Activated CD4-positive, alpha-beta T cell treated with anti-CD3 and anti-CD28 coated beads, Interleukin-2, amount 50 U/mL, for 1 hour (primary cell): ENCODE measurements at places on chromosomes 3 and 15.
A peak's percentile ranks its signal among the peaks of the same experiment; 100 is the strongest.

DNA sequence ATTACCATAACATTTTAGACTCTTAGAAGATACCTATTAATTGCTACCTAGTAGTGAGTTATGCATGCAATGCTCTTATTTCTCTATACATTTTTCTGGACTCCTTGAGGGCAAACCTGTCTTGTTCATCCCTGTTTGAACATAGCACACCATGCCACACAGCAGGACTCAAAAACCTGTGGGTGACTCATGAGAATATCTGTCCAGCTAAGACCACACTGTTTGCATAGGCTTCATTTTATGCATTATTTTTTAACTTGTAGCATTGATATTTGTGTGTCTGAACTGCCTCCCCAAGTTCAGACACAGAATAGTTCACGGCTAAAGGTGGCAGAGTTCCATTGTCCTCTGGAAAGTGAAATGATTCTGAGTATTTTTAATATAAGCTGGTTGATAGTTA lies 1.8 kb downstream of the LMCD1 start:
- no peak for DNase-seq

- DNase-seq: no peak
These were observed 926.6 kb downstream of the EPHA3 start for GRCh38 chr3:90034038-90034437.

- DNase-seq: no peak
These were observed 341.1 kb upstream of the NR2F2 start for GRCh38 chr15:95989392-95989791.

DNA sequence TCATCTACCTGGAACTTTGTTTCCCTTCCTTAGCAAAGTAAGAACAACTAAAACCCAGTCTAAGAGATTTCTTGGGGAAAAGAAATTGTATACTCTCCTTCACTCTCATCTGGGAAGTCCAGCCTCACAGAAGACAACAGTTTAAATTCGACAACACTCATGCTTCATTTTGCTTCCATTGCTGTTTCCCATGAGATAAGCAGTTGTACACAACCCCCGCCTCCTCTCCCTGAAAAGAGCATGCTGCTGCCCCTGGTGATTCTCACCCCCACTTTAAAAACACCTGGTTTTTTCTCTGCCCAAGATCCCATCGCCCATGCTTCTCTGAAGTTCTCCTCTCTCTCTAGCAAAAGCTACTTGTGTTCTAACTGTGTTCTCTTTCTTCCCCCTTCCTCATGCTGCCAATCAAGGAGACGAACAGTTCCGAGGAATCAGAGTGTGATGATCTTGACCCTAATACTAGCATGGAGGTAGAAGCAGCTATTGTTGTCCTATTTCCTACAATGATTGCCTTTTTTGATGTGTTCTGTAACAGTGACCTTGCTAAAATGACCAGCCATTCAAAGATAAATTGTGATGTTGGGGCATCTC lies 51.1 kb upstream of the UMPS start:
- no peak for DNase-seq

- no peak for DNase-seq
These were observed 40.5 kb downstream of the CMTM7 start for GRCh38 chr3:32432045-32432710.

DNA sequence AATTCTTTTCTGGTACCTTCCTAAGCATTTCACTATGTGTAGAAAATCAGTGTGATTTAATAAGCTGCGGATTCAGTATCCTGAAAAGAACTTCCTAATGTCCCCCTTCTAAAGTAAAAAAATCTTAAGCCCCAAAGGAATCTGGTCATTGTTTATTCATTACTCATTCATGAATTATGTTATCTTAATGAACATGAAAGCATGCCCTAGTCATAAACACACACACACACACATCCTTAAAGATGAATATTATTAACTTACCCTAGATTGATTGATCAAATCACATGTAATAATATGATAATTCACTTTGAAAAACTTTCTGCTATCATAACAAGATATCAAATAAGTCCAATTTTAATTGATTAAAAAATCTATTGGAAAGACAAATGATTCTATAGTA lies 96.4 kb upstream of the BFSP2 start:
- DNase-seq: no peak

DNA sequence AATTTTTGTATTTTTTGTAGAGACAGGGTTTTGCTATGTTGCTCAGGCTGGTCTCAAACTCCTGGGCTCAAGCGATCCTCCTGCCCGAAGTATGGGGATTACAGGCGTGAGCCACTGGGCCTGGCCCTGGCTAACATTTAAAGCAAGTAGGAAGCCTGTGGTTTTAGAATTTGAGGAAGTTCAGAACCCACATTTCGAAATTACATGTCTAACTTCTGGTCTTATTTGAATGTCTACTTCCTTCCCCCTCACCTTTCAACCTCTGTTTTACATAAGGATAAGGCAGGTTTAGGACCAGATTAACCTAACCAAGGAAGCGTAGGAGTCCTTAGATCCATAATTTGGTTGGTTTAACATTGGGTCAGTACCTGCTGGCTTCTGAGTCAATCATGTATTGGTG lies 120.5 kb upstream of the PROK2 start:
- no peak for DNase-seq

- no peak for DNase-seq
These were observed 44.9 kb upstream of the ALDH1A3 start for GRCh38 chr15:100834731-100835130.

DNA sequence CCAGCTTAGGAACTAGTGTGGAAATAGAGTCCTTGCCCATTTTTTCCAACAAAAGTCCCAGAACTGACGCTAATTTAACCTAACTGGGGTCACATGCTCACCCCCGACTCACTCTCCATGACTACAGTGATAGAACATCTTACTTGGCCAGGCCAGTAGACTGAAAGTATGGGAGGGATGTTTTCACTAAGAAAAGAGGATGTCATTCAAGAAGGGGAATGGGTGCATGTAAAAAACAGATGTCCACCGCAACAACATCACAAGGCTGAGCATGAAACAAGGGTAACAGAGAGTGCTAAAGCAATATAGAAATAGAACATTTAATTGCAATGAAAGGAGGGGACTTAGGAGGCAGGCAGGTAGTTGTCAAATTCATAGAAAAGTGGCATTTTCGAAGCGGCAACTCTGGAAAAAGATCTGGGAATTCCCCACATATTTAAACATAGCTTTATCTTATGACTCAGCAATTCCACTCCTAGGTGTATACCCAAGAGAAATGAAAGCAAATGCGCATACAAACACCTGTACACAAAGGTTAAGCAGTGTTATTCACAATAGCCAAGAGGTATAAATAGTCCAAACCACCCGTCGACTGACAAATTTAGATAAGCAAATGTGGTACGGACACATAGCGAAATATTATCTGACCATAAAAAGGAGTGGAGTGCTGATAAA lies 41.1 kb upstream of the UBE2E2 start:
- no peak for DNase-seq

- no peak for DNase-seq
These were observed 4.7 kb upstream of the SLC51B start for GRCh38 chr15:65040461-65040860.

GRCh38 chr3:37812499-37812896 lies 49.2 kb upstream of the CTDSPL start:
- no peak for DNase-seq

- no peak for DNase-seq
These were observed 10.7 kb downstream of the ACAN start for GRCh38 chr15:88813960-88814359.

- DNase-seq: no peak
These were observed 16.3 kb upstream of the FBLN2 start for GRCh38 chr3:13532631-13533030.

DNA sequence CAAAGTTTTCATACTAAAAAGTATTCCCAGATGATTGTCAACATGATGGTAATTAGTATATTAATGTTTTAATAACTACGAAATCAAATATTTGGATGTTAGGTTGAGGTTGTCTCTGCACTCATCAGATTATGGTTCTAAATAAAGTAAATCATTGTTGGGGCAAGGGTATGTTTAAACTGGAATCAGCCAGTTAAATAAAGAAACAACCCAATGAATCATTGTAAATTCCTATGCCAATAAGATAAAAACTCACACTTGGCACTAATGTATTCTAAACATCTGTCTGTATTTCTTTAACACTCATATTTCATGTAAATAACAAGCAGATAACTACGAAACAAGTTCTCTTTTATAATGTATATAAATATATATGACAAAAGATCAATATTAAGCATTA lies 92.7 kb downstream of the PEAK1 start:
- no peak for DNase-seq

DNA sequence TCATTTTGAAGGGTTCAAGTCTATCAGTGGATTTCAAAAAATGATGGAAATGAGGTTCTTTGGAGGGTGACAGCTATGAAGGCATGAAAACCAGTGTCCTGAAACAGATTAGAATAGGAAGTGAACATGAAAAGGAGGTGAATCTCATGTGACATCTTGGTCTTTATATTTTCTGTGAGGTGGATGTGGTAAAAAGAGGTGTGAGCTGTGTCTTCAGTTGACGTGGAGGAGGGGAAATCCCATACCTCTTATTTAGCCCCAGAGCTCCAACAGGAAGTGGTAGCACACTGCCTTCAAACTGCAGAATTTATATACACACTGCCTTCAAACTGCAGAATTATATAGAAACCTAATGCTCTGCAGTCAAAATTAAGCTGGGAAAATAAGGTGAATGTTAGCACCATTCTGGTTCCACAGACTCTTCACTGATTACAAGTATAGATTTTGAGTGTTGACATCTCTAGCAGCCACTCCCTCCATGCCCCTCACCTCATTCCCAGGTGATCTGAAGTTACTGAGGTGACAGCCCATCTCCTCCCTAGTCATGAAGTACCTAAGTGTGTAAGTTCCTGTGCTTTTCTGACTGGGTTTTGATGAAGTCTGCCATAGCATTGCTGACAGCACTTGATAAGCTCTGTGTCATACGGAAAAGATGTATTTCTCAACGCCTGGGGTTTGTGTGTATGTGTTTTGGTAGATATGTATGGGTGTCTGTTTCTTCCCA lies 2.7 kb downstream of the RAB8B start:
- peak; percentile 35 for DNase-seq

DNA sequence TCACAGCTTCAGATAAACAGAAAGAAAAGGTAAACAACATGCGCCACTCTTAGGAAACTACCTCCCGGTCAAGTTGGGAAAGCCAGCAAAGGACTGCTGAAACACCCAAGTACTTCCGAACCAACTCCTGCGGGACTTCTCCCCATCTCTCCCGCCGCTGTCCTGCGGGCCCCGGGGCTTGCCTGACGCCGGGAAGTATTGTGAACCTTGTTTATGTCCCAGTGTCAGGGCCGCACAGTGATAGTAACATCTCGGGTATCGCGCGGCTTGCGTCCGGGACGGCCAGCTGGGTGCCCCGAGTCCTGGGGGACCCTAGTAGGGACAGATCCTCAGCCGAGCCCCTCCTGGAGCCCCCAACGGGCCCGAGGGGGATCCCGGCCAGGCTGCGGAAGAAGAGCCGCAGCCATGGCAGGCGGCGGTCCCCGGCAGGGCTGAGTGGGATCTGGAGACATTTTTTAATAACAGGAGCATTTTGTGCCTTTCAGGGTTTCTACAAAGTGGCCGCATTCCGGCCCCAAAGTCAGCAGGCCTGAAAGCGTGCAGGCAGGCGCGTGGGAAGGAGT lies 756 bp downstream of the CLPX start:
- peak; percentile 15 for DNase-seq

GRCh38 chr3:73453666-73454065 lies 171.1 kb downstream of the PDZRN3 start:
- no peak for DNase-seq

DNA sequence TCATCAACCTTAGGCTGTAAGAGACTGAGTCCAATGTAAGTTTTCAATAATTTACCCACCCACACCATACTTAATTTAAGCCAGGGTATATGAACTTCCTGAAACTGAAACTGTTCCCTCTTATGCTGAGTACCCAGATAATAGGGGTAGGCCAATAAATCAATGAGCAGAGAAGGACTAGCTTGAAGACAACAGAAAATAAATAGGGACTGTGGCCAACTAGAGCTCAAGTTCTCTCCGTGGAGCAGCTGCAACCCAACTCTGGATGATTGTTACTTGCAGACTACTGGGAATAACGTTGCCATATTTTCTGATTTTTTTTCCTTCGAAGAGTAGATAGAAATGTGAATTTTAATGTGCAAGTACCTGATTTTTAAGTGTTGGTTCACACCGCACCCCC lies 128.0 kb downstream of the ATG7 start:
- DNase-seq: no peak

DNA sequence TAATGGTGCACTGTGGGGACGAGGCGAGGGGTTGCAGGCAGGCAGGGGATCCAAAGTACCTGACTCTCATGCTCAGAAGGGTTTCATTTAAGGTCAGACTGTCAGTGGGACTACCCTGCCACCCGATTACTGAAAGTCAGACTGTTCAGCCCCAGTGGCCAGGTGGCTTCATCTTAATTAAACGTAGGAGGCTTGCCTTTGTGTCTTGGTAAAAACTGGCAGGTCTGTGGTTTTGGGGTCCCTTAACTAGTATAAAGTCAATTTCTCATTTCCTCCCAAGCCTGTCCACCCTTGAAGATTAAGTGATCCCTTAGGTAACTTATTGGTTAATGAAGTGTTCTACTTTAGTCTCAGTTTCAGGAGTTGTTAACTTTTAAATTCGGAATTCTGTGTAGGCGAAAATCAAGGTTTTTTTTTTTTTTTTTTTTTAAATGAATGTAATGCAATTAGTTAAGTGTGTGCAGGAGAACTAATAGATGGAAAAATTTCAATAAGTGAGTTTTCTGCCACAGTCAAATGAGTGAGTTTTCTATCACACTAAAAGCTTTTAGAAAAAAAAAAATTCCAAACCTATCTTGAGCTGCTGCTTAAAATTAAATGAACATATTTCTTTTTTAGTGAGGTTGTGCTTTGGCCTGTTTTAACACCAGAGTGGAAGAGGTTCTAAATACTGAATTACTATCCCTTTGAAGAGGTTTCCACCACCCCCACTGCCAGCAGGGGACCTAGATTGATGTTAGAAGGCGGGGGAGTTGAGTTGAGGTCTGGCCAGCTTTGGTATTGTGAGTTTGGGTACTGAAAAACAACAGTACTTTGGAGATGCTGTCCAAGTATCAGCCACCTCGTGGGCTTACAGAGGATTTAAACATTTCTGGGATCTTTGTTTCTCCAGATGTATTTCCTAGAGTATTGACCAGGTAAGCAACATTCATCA lies 15.2 kb downstream of the ITPR1 start:
- no peak for DNase-seq

DNA sequence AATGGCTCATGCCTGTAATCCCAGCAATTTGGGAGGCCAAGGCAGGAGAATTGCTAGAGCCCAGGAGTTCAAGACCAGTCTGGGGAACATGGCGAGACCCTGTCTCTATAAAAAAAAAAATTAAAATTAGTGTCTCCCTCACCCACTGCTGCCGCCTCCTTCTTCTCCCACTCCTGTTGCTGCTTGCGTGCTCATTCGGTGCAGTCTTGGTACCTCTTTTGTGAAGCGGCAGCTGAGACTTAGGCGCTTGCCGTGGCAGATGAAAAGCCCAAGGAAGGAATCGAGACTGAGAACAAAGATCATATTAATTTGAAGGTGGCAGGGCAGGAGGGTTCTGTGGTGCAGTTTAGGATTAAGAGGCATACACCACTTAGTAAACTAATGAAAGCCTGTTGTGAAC lies 20.0 kb downstream of the GLB1 start:
- no peak for DNase-seq

GRCh38 chr3:78912259-78912658 lies 855.5 kb downstream of the ROBO1 start:
- no peak for DNase-seq
